Putamen (tissue), 1 donor: ENCODE measurements at places on chromosomes 2 and 18.

- no peak for DNase-seq
Observed at GRCh38 chr2:201018636-201019035, 52.8 kb downstream of the HYCC2 start.

- no peak for DNase-seq
Observed at GRCh38 chr2:123513351-123513750, 511.7 kb upstream of the CNTNAP5 start.

GRCh38 chr2:150572961-150573395, 85.5 kb upstream of the RND3 start:
- no peak for DNase-seq

DNA sequence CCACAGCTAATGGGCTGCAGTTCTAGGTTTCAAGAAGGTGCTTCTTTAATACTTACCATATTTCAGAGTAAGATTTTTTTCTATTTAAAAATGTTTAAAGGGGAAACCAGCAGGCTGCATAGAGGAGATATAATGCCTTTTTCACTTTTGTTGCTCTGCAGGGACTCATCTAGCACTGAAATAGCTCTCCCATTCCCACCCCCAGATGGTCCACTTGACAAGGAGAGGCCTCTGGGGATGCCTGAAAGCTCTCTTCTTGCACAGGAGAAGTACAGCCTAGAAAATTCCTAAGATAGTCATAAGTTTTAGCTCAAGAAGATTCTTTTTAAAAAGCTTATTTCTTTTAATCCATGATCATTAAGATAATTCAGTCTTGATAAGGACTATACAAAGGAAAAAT, 126.4 kb downstream of the CDH2 start:
- no peak for DNase-seq

GRCh38 chr2:127219171-127220070, 678 bp downstream of the CYP27C1 start:
- no peak for DNase-seq
